Substantia nigra (tissue), 51 donors: ENCODE measurements at places on chromosomes 16 and 17.

DNA sequence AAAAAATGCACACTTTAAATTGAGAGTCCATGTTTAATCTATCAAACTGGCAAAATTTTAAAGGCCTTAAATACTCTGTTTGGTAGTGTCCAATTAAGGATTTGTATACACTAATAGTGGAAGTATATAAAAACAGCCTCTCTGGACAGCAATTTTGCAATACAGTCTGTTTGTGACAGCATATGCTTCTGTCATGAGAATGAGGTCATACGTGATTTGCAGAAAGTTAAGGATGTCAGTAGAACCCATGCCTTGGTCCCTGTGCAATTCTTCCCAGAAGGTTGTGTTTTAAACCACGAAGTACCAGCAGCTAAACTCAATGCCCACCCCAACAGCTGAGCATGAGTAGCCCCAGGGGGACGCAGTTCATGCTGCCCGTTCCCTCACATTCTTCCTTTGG is 78.4 kb downstream of the AIPL1 start:
- no peak for DNase-seq

- no peak for DNase-seq
Measured at GRCh38 chr17:79353016-79353415, 257.8 kb downstream of the RBFOX3 start.

DNA sequence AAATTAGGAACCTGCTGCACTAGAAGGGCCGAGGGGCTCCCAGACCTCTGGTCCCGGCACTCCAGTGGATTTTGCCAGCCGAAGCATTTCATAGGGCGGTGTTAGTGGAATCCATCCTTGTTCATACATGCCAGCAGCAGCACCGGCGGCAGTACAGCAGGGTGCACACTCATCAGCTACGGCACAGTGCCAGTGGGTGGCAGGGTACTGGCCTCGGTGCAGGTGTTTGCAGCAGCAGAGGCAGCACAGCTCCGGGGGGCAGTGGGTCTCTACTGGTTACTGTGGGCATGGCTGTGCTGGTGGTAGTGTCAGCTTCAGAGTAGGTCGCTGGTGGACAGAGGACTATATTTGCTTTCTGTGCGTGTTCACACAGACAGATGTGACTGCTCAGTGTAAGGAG is 985.7 kb downstream of the CDH8 start:
- no peak for DNase-seq

DNA sequence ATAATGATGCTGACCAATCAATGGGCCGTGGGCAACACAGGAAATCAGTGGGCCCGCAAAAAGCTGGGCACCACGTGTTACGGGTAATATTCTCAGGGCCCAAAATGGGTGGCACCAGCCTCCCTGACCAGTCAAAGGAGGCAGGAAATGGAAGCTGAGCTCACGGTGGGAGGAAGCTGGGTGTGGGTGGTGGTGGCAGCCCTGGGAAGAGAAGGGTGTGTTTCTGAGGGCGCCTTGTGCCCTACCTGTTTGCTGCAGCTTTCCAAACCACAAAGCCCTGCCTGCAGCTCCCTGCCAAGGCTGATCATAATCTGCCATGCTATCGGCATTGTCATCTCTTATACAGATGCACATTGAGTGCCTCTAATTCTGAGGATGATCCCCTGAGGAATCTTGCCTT is 457.9 kb downstream of the SLC39A11 start:
- no peak for DNase-seq

DNA sequence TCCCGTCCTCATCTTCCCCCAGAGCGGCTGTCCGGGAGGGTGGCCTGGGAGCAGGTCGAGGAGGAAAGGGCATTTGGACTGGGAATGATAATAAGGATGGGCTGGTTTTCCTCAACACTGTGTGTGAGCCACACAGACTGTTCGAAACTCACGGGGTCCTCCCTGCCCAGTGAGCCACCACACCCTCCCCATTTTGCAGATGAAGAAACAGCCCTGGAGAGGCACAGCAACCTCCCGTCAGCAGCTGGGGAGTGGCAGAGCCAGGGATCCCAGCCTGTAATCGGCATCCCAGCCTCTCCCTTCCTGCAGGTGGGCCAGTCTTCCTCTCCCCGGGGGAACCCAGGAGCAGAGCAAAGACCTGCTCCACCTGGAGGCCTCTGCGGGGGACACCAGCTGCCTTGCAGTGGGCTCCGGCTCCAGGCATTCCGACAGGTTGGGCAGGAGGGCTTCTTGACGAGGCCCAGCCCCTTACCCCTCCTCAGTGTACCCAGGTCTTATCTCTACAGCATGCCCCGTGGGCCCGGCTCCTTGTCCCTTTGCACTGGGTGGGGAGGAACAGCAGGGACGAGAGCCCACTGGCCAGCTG is 23.8 kb downstream of the ENGASE start:
- DNase-seq = no peak

- no peak for DNase-seq
Measured at GRCh38 chr16:13348416-13348815, 447.0 kb downstream of the SHISA9 start.

DNA sequence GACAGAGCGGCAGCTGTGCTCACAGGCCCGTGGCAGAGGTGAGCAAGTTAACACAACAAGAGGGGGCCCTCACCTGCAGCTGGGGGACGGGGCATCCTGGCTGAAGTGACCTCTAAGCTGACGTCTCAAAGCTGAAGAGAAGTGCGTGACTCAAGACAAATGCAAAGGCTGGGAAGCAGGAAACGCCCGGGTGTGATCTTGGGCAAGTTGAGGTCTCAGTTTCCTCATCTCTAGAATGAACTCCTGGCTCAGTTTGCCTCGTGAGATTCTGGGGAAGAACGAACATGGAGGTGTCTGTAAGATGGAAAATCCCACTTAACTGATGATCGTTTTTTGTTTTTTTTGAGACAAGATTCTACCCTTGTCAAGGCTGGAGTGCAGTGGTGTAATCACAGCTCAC is 40.1 kb upstream of the C1QL1 start:
- DNase-seq = no peak

GRCh38 chr16:83682868-83683235 is 124.9 kb upstream of the HSBP1 start:
- DNase-seq = no peak

GRCh38 chr17:83147280-83147679 is 67.9 kb downstream of the METRNL start:
- no peak for DNase-seq

DNA sequence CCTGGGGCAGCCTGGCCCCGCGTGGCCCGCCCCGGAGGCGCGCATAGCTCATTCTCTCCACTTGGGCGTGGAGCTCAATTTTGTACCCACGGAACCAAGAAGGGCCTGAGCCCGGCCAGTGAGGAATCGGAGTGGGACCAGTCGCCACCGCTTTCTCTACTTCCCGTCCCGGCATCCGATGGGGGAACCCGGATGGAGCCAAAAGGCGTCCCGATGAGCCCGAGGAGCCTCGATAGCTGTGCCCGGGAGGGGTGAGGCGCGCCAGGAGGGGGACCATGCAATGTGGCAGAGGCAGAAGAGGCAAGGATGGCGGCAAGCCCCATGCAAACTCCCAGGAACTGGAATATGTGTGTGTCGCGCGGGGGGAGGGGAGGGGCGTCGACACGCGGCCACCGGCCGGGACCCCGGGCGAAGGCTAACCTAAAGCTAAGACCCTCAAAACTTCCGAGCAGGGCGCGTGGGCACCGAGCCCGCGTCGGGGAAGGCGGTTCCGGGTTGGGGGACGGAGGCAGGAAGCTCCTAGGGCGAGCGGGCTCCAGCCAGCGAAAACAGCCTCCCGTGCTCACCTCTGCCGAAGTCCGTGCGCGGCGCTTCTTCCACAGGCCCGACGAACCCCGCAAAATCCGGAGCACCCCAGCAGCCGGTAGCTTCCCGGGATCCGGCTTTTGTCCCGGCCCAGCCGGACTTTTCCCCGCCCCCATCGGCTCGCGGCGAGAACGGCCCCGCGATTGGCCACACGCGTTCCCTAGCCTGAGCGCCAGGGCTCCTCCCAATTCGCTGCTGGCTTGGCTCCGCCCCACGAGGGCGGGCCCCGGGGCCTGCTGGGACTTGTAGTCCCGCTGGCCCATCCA is at the start of gene ACLY:
ACLY (minus strand) TSS at position 638 of the 851 bp plus-strand sequence. CDS start 5,078 bp downstream, outside the sequence.
- peak; percentile 98 for DNase-seq

- peak; percentile 21 for DNase-seq
Measured at GRCh38 chr17:2796164-2797125, at the start of gene RAP1GAP2. TSS of gene RAP1GAP2 (plus strand) at chr17:2796438. CDS start at chr17:2796528, 90 bp downstream.

DNA sequence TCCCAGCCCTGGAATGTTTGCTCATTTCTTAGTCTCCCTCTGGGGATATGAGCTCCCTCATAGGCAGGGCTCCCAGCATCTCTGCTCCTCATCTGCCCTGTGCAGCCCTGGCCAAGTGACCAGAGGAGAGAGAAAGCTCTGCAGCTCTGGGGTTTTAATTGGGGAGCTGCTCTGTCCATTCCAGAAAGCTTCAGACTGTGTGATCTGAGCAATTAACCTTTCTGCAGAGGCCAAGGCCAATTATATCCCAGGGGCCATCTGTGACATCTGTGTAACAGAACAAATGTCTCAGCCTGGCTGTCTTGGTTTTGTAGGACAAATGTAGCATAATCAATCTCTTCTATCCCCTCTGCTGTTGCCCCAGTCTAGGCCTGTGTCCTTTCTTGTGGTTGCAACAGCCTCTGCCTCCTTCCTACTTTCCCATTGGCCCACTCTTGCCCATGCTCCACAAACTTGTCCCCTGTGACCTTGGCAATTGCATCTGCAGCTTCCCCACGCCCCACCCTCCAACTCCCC is 156.0 kb downstream of the GSG1L start:
- DNase-seq = no peak

- DNase-seq = no peak
Measured at GRCh38 chr16:8645831-8646230, 24.3 kb downstream of the METTL22 start.

DNA sequence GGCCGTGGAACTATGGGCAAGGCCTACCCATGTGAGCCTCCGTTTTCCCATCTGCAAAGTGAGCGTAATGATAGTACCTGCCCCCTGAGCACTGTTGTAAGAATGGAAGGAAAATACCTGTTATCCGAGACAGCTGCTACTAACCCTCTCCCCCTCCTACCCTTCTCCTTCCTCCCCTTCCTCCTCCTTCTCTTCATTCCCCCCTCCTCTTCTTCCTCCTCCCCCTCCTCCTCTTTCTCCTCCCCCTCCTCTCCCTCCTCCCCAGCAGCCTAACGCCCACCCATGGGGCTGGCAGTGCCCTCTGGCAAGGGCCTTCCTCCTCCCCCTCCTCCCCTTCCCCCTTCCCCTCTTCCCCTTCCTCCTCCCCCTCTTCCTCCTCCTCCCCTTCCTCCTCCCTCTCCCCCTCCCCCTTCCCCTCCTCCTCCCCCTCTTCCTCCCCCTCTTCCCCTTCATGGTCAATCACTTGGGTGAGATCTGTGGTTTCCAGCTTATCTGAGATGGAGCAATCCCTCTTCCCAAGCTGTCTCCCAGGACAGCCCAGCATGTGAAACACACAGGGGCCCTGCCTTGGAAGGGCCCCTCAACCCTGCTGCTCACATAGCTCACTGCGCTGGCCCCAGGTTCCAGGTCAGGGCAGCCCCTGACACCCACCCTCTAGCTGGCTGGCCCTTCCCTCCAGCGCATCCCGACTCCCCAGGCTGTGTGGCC is 6.4 kb downstream of the ZFPM1 start:
- no peak for DNase-seq

GRCh38 chr16:85457366-85457765 is 155.8 kb upstream of the GSE1 start:
- DNase-seq = no peak

DNA sequence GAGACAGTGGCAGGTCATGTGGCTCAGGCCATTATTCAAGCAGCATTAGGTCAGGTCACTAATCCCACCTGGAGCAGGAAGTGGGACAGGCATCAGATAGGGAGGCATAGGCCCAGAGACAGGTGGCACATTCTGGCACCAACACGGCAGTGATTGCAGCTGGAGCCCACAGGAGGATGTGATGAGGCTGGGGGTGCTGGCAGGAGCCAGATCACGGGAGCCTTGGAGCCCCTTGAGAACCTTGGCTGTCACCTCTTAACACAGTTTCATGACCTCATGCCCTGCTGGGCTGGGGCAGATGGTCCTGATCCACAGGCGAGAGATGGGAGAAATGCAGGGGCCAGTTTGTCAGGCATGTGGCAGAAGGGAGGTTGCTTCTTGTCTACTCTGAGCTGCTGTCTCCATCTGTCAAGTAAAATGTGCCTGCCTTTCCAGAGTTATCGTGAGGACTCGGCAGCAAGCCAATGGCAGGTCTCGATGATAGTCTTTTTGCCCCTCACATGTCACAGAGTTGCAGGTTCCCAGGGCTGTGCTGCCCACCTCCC is 109.6 kb downstream of the CLEC16A start:
- DNase-seq = no peak

DNA sequence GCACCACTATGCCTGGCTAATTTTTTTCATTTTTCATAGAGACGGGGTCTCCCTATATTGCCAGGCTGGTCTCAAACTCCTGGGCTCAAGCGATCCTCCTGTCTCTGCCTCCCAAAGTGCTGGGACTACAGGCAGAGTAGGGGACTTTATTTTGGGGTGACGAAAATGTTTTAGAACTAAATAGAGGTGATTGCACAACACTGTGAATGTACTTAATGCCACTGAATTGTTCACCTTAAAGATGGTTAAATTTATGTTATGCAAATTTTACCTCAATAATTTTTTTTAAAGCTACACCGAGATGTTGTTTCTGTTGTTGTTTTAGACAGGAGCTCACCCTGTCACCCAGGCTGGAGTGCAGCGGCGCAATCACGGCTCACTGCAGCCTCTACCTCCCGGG is 111.9 kb upstream of the SEC14L1 start:
- no peak for DNase-seq

GRCh38 chr17:6177941-6178694 is 107.9 kb downstream of the WSCD1 start:
- no peak for DNase-seq

DNA sequence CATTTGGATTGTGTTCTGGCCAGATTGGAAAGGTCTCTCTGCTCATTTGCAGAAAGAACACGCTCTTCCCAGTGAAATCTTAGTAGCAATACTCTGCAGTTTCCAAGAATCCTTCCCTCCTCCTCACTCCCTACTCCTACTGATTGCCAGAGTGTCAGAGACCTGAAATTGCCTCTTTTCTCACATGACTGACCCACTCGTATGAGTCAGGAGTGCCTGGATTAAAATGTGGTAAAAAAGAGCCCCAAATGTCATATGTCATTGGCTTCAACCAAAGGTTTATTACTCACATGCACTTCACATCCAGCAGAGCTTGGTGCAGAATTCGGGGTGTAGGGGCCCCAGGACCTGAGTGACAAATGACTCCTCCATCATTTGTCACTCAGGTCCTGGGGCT is 39.7 kb upstream of the IRX3 start:
- no peak for DNase-seq

DNA sequence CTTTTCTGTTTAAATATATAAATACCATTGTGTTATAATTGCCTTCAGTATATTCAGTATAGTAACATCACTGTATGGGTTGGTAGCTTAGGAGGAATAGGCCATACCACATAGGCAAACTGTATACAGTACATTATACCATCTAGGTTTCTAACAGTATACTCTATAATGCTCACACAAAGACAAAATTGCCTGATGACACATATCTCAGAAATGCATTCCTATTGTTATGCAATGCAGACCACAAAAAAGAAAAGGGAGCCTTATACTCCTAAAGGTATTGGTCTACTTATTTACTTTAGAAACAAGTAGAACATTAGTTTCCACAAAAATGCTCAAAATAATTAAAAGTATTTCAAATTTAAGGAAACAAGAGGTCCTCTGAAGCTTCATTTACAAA is 47.9 kb downstream of the SETD6 start:
- no peak for DNase-seq

- DNase-seq = no peak
Measured at GRCh38 chr17:65998675-65999074, 193.3 kb downstream of the CEP112 start.
